Activated CD4-positive, alpha-beta T cell treated with anti-CD3 and anti-CD28 coated beads, Interleukin-2, amount 10 ng/mL, durations not matched to agents 7 days and 5 days (primary cell): ENCODE measurements at places on chromosomes 3 and 15. TPM values are rescaled to one million over a fixed set of nuclear protein-coding genes. Genes with fewer than 3 reads are reported as not detected.

The GABRG3 gene
- total RNA-seq = not detected

The DNAH12 gene
- total RNA-seq = 0.10 TPM

The FBXW12 gene
- total RNA-seq = not detected

The ALDH1A2 gene
- not detected for total RNA-seq

The PLAAT1 gene
- not detected for total RNA-seq

The DUOXA2 gene
- not detected for total RNA-seq

The AMIGO3 gene
- total RNA-seq = 0.30 TPM

The DNASE1L3 gene
- not detected for total RNA-seq

The GOLGA8J gene
- total RNA-seq = 0.65 TPM

The LYZL4 gene
- not detected for total RNA-seq

The UROC1 gene
- total RNA-seq = not detected

The RLBP1 gene
- not detected for total RNA-seq

The SMCO1 gene
- not detected for total RNA-seq

The NANOGP8 gene
- total RNA-seq = not detected

DNA sequence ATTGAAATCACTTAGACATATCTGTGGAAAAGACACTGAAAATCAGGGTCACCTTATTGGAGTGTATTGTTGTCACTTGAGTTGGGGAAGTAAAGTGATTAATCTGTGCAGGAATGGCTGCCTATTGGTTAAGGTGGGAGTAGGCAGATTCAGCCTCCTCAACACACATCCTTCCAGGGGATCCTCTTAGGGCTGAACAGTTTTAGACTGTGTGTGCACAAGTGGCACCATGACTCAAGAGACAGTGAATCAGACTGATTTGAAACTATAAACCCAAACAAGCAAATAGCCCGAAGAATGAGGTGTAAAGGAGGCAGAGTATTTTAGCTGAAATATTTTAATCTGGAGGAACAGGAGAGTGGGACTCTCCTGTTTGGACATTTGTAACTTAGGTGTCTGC is 4.9 kb downstream of the ABHD17C start:
- peaks cover 15% of the 10 kb centered on the region for H3K4me1 ChIP-seq
- H3K36me3 ChIP-seq = no peaks in the 10 kb centered on the region
- H3K4me3 ChIP-seq = no peak overlapping the region

DNA sequence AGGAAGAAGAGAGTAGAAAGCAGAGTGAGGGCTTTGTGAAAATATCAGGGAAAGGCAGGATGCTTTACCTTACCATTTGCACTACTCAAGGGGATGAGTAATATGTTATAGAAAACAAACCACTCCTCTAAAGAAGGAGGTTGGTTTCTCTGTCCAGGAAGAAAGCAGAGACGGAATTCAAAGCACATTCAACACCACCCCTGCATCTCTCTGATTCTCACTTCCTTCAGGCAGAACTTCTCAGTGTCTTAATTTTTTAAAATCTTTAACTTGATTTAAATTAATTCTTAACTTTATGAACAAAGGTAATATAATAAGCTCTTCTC is 82.4 kb downstream of the NR2F2 start:
- no peaks in the 10 kb centered on the region for H3K4me1 ChIP-seq
- no peak overlapping the region for H3K27ac ChIP-seq
- H3K27me3 ChIP-seq = peaks cover 83% of the 10 kb centered on the region
- DNase-seq = no peak
- peaks cover 2% of the 10 kb centered on the region for H3K36me3 ChIP-seq

GRCh38 chr3:72448375-72448823 is 399.8 kb downstream of the SHQ1 start:
- peaks cover 11% of the 10 kb centered on the region for H3K27me3 ChIP-seq
- H3K4me1 ChIP-seq = peaks cover 30% of the 10 kb centered on the region
- H3K4me3 ChIP-seq = no peak overlapping the region
- H3K27ac ChIP-seq = peak overlapping the region; percentile 47

GRCh38 chr15:70580958-70581357 is 182.4 kb downstream of the UACA start:
- H3K4me1 ChIP-seq = peaks cover 6% of the 10 kb centered on the region
- H3K4me3 ChIP-seq = no peak overlapping the region
- H3K27ac ChIP-seq = no peak overlapping the region

GRCh38 chr15:41377978-41378377 is 24.3 kb downstream of the NDUFAF1 start:
- peaks cover 49% of the 10 kb centered on the region for H3K36me3 ChIP-seq
- no peak overlapping the region for H3K4me3 ChIP-seq
- H3K4me1 ChIP-seq = peaks cover 2% of the 10 kb centered on the region

DNA sequence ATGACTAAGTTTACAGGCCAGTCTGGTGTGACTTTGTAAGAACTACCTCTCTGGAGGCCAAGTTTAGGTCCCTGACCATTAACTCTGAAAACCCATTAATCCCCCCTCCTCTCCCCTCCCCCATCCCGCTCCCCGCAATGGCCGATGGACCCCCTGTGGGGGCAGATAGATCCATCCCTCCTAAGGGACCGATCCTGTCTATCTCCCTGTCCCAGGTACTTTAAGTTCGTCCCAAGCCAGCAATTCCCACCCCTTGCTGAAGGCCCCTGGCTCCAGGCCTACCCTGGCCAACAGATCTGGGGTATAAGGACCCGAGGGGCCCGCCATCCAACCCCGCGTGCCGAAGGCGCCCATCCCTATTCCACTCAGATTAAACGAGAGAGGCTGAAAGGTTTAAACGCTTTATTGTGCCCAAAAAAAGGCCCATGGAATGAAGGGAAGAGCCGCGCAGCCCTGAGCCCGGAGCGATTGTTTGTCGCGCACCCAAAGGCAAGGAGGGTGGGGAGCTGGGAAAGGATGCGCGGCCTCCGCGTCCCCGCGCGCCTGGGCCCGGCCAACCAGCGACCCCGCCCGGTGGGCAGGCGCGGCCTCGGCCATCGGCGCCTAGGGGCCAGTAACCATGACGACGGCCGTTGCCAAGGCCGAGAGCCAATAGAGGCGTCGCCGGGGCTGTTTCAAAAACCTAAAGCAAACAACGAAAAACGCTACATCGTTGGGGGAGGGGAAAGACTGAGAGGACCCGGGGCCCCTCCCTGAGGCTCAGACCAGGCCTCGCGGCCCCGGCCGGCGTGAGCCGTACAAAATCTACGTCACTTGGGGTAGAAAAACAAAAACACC is 35.9 kb downstream of the HMCES start:
- DNase-seq = peak; percentile 71
- H3K4me3 ChIP-seq = peak overlapping the region; percentile 83
- H3K27me3 ChIP-seq = no peaks in the 10 kb centered on the region
- H3K36me3 ChIP-seq = peaks cover 11% of the 10 kb centered on the region
- H3K4me1 ChIP-seq = peaks cover 38% of the 10 kb centered on the region
- H3K27ac ChIP-seq = peak overlapping the region; percentile 79

DNA sequence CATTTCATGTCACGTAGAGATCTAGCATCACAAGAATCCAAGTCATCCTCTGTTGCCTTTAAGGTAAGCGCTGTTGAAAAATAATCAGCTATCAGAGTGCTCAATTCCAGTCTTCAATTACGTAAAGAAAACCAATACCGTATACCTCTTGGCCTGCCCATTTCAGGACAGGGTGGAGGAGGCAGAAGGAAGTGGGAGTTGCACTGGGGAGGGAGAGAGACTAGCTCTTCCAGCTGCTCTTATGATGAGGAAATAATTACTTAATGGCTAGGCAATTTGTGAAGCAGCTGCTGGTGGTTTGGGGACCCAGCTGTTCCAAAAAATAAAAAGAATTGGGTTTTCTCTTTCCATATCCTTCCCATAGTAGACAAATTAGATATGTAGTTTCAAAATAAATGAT is 365.8 kb upstream of the MCTP2 start:
- no peak overlapping the region for H3K27ac ChIP-seq
- H3K27me3 ChIP-seq = peaks cover 20% of the 10 kb centered on the region
- peaks cover 12% of the 10 kb centered on the region for H3K4me1 ChIP-seq
- no peak for DNase-seq

DNA sequence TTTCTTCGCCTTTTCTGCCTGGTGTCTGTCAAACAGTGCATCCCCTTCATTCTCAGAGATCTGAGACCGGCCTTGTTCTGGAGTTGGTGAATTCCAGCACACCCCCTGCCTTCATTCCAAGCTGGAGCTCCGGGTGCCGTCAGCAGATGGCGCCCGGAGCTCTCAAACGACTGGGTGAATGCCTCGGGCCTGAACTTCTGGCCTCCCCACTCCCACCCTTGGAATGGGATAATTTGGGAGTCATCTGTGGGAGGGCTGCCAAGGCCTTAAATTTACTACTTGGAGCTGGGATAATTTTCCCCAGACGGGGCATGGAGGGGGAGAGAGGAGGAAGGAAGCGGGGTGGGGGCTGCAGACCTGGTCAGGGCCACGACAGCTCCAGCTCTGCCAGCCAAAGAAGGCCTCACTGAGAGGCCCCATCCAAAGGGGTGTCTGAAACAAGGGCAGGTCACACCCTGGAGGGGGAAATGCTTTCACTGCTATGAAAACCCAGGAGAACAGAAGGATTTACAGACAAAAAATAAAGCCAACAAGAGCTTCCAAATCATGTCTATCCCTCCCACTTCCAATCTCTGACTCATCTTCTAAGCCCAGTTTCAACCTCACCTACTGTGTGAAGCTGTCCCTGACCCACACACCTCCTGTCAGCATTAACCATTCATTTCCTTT is 187.9 kb downstream of the OPA1 start:
- no peak overlapping the region for H3K4me3 ChIP-seq
- H3K27ac ChIP-seq = no peak overlapping the region
- DNase-seq = peak; percentile 33
- H3K4me1 ChIP-seq = peaks cover 17% of the 10 kb centered on the region
- no peaks in the 10 kb centered on the region for H3K36me3 ChIP-seq
- H3K27me3 ChIP-seq = peaks cover 55% of the 10 kb centered on the region

- no peak overlapping the region for H3K4me3 ChIP-seq
- peaks cover 2% of the 10 kb centered on the region for H3K4me1 ChIP-seq
- no peaks in the 10 kb centered on the region for H3K36me3 ChIP-seq
- DNase-seq = no peak
- no peak overlapping the region for H3K27ac ChIP-seq
Observed at GRCh38 chr3:101631098-101631796, 45.7 kb downstream of the ZBTB11 start.

DNA sequence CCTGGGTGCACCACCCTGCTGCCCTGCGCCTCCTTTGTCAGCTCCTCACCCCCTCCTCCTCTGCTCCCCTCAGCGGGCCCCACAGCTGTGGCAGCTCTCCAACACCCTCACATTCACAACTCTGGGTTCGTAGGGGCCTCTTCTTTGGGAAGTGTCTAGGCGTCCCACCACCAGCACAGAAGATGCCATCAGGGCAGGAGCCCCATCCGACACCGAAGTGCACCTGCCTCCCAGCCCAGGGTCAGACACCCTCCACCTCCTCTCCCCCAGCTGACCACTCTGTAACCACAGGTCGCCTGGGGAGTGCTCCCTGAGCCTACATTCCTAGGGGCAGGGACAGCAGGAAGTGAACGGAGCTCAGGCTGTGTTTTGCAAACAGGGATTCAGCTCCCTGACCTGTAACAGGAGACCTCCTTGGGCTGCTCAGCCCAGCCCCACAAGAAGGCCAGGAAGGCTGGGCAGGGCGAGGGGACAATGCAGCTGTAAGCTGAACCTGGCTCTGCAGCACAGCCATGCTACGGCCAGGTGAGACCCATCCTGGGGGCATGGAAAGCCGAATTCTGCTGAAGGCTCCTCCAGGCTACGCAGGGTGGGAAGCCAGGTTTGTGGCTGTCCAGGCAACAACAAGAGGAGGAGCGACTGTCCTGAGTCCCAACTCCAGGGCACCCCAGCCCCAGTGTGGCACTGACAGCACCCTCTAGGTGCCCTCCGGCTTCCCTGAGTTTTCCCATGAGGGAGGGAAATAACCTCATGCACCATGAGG is 269.0 kb downstream of the GOLGA6L6 start:
- no peak overlapping the region for H3K4me3 ChIP-seq
- H3K27ac ChIP-seq = no peak overlapping the region
- no peaks in the 10 kb centered on the region for H3K4me1 ChIP-seq
- no peaks in the 10 kb centered on the region for H3K36me3 ChIP-seq
- DNase-seq = no peak
- H3K27me3 ChIP-seq = no peaks in the 10 kb centered on the region

DNA sequence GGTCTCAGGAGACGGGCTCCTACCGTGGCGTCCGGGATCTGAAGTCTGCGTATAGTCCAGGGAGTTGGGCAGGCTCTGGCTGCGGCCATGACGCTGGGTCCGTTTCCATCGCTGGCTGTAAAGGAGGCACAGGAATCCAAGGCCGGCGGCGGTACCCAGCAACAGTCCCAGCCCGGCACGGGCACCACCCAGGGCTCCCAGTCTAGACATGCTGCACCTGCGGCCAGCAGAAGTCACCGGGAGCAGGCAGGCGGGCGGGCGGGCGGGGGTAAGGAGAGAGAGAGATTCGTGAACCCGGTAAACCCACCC is 526 bp downstream of the RMDN3 start:
- peaks cover 38% of the 10 kb centered on the region for H3K4me1 ChIP-seq
- peak; percentile 28 for DNase-seq
- no peaks in the 10 kb centered on the region for H3K27me3 ChIP-seq
- H3K27ac ChIP-seq = peak overlapping the region; percentile 98
- H3K36me3 ChIP-seq = peaks cover 31% of the 10 kb centered on the region

GRCh38 chr3:50364573-50365079 is 5.3 kb upstream of the TMEM115 start:
- H3K4me3 ChIP-seq = peak overlapping the region; percentile 76
- H3K4me1 ChIP-seq = peaks cover 17% of the 10 kb centered on the region
- H3K27ac ChIP-seq = peak overlapping the region; percentile 73
- H3K36me3 ChIP-seq = no peaks in the 10 kb centered on the region
- H3K27me3 ChIP-seq = no peaks in the 10 kb centered on the region
- no peak for DNase-seq

DNA sequence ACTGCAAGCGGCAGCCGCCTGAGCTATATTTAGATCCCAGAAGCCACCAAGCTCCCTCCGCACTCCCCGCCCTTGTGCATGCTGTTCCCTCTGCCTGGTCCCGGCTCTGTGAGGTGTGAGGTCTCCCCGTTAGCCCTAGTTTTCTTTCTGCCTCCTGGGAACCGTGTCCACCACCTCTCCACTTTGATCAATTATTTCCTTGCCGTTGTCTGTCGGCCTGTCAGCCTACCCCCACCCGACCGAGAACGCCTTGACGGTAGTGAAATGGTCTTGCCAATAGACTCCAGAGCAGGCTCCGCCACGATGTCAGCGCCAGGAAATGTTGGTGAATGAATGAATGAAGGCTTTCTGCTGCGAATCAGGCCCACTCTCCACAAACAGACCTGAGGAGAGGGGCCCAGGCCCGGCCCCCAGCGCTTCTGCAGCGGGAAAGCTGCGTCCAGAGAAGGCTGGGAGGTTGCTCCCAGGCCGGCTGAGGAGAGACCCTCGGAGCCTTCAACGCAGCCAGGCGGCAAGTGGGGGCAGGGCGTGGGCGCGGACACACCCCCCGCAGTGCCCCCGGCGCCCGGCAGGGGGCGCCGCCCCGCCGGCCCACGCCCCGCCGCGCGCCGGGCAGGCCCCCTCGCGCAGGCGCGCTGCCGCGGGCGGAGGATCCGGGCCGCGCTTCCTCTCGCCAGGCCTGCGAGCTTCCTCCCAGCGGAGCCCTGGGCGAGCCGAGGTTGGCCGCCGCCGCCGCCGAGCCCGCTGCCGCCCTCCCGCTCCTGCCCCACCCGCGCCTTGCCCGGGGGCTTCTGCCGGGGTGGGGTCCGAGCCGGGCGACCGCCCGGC is at the start of gene CSK:
TSS of gene CSK (plus strand) at position 650 of the 828 bp plus-strand sequence. CDS start 16,218 bp downstream, outside the sequence.
- DNase-seq = peak; percentile 74
- H3K4me1 ChIP-seq = peaks cover 63% of the 10 kb centered on the region
- H3K27me3 ChIP-seq = no peaks in the 10 kb centered on the region
- H3K4me3 ChIP-seq = peak within 1 kb of the TSS; percentile 88
- peak within 1 kb of the TSS; percentile 98 for H3K27ac ChIP-seq

- no peak overlapping the region for H3K27ac ChIP-seq
- peaks cover 6% of the 10 kb centered on the region for H3K36me3 ChIP-seq
- no peak overlapping the region for H3K4me3 ChIP-seq
- no peaks in the 10 kb centered on the region for H3K27me3 ChIP-seq
Observed at GRCh38 chr15:60411774-60412425, 14.1 kb upstream of the ANXA2 start.
